Amniotic epithelial cell (primary cell): ENCODE measurements at places on chromosomes 11 and 22.
A peak's percentile ranks its signal among the peaks of the same experiment; 100 is the strongest.

GRCh38 chr11:19721176-19721575 is 8.5 kb downstream of the NAV2 start:
- DNase-seq: no peak

DNA sequence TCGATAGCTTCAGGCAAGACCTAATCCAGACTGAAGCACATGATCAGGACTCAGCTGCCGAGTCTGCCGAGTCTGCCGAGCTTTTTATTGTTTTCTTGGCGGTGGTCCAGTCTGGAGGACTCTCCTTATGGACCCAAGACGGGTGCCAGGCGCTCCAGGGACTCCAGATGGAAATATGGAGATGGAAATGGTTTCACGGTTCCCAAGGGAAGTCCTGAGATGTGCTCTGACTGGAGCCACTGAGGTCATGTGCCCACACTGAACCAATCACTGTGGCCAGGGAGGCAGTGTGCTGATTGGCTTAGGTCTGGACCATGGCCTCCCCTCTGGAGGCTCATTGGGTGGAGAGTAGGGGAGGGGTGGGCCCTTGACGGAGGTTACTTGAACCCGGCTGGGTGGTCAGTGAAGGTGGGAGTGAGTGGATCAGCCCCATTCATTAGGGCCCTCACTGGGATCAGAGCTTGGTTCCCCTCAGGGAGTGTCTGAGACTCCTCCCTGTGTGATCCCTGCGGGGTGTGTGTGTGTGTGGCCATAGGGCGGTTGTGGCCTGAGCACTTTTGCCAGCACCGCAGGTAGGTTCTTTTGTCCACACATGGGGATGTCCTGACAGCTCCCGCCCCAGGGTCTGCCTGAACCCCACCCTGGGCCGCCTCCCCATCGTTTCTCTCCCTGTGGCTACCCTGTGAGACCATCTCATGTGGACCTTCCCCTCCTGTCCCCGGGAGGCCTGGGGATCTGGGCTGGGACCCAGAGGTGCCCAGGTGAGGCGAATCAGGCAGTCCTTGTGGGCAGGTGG is 14.0 kb downstream of the RPS6KA4 start:
- DNase-seq: no peak

GRCh38 chr11:1298695-1299492 is 10.5 kb downstream of the TOLLIP start:
- DNase-seq: peak; percentile 93

DNA sequence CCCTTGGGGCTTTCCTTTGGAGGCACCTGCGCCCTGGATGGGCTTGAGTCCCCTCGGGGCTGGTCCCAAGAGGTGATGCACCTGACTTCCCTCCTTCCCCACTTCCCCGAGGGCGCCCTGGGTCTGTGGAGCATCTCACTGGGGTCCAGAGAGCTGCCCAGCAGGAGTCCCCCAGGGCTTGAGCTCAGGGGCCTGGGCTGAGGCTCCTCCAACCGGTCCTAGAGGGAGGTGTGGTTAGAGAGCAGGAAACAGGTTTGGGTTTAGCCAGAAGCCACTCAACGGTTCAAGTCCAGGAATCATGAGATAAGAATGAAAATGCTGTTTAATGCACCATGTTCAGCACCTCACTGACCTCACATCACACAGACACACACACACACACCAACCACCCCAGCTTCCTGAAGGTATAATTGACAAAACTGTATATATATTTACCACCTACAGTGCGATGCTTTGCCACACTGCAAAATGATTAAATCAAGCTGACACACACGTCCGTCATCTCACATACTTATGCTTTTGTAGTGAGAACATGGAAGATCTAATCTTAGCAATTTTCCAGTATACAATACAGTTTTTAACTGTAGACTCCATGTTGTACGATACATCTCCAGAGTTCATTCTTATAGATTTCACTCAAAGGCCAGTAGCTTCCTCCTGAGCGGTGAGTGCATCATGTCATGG is 628 bp upstream of the IGLL1 start:
- no peak for DNase-seq

DNA sequence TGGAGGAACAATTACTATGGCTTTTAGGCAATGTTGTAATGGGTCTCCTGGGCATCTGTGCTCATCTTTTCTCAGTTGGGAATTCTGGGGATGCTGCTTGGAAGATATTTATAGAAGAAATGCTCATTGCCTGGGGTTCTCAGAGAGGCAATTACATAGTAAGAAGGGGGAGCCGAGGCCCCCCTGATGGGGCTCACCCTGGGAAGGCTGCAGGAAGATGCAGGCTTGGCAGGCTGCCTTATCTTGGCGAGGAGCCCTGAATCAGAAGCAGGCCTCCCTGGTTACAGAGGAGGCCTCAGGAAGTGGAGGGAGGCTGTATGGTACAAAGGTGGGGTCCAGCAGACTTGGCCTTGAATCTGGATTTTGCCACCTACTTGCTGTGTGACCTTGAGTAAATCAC is 60.6 kb upstream of the CRYBB3 start:
- DNase-seq: peak; percentile 13

- peak; percentile 22 for DNase-seq
Observed at GRCh38 chr11:82718307-82718706, 15.4 kb downstream of the FAM181B start.

- no peak for DNase-seq
Observed at GRCh38 chr11:128422576-128423370, 164.6 kb downstream of the ETS1 start.

- no peak for DNase-seq
Observed at GRCh38 chr22:49211176-49211575, 616.5 kb downstream of the BRD1 start.

GRCh38 chr11:8068605-8069221 is 12.3 kb upstream of the TUB start:
- DNase-seq: peak; percentile 97

DNA sequence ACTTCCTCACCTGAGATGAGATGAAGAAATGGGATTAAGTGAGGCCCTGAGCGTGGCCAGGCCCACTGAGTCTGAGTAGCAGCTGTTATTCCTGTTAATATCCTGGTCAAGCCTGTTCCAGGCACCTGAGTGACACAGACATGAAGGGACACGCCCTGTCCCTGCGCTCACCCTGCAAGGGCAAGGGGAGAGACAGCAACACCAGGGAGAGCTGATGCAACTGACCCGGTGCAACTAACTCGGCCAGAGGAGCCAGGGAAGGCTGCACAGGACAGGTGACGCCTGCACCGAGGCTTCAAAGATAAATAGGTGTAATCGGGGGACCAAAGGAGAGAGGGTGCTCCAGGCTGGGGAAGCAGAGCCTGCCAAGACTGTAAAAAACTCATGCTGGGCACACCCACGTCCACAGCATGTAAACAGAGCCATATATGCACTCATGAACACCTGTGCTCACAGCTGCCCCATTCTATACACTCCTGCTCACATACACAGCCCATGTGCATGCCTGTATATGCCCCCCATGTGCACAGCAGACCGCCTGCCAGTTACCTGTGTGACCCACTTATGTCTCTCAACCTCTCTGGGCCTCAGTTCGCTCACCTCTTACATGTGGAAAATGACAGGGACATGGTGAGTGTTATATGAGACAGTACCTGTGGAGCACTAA is 22.8 kb upstream of the GCAT start:
- DNase-seq: no peak

- DNase-seq: no peak
Observed at GRCh38 chr22:18979957-18980356, 43.9 kb upstream of the PRODH start.

DNA sequence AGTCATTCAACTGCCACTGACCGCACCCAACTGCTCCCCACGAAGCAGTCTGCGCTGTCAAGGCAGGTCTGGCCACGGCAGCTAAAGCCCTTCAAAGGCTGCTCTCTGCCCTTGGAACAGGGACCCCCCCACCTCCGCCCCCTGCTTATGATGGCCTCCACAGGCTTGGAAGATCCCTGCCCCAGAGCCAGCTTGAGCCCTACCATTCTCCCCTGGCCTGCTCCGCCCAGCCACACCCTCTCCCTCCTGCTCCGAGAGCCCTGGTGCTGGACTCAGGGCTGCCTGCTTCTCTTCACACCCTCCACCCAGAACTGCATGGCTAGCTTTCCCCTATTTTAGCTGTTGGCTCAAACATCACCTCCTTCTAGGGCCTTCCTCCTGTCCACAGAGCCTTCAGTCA is 19.0 kb downstream of the ZMAT5 start:
- no peak for DNase-seq

- peak; percentile 99 for DNase-seq
Observed at GRCh38 chr22:37431801-37432707, 4.8 kb upstream of the ELFN2 start.

DNA sequence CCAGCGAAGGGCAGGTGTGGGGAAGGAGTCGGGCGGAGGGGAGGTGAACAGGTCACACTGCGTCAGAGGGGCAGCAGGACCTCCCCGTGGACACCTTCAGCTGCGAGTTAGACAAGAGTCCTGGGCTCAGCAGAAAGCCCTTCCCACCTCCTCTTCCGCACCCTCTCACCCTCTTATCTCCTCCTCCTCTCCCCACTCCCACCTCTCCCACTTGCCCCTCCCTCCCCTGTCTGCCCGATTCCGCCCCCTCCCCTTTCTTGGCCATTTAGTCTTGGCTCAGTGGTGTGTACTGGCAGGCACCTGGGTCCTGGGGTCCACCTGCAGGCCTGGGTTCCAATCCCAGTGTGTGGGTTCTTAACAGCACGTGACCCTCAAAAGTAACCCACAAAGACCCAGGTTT is 37.2 kb downstream of the CYTH4 start:
- DNase-seq: no peak

- peak; percentile 55 for DNase-seq
Observed at GRCh38 chr22:39290724-39291161, 28.7 kb downstream of the RPL3 start.

- peak; percentile 52 for DNase-seq
Observed at GRCh38 chr22:32623943-32624342, 149.3 kb downstream of the FBXO7 start.

GRCh38 chr22:37054056-37054395 is 2.5 kb downstream of the KCTD17 start:
- no peak for DNase-seq

DNA sequence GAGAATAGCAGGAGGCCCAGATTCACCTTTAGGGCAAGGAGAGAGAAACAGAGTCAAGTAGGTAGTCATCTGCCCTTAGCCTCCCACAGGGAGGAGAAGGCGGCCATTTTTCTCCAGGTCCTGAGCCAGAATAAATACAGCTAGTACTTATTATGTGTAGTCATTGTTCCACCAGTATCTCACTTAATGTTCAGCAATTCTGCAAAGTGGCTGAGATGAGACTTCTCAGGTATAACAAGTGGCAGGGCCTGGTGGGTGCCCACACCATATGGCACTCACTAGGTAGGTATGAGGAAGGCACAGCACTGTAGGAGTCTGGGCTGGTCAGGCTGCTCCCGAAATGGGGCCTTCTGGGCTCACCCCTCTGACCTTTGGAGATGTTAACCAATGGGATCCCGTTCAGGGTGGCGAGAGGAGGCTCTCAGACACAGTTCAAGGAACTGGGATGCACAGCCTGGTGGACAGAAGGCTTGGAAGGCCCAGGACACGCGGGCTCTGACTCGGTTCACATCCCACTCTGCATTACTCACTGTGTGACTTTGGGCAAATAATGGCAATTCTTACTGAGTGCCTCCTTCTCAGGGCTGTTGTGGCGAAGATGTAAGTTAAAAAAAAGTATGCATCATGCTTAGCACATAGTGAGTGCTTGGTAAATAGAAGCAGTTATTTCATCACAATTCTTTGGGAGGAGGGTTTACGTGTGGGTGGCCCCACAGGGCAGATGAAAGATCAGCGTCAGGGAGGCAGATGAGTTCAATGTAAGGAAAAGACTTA is 25.1 kb downstream of the RTN4RL2 start:
- DNase-seq: peak; percentile 35

DNA sequence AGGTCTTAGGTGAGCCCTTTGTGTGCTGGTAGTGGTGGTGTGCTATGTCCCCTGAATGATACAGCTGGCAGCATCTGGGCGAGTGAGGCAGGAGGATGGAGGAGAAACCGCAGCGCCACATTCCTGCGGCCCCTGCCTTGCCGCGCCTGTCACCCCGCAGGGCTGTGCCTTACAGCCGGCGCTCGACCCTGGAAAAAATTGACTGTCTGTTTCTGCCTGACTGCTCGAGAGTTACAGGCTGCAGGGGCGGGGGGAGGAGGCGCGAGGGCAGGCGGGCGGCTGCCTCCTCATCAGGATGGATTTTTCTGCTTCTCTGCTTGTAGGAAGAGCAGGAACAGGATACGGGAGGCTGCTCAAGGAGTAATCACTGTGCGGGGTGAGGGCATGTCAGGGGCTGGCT is 443.4 kb downstream of the MIAT start:
- DNase-seq: peak; percentile 59
